H9 (cell line): ENCODE measurements at places on chromosomes 6 and 20.

GRCh38 chr20:24633521-24633920 is 164.1 kb downstream of the SYNDIG1 start:
- no peak for DNase-seq

GRCh38 chr6:109962271-109962670 is 15.8 kb upstream of the GPR6 start:
- DNase-seq = no peak

GRCh38 chr20:14637441-14637840 is 300.0 kb upstream of the FLRT3 start:
- no peak for DNase-seq

- DNase-seq = no peak
Measured at GRCh38 chr20:22446613-22447446, 137.5 kb downstream of the FOXA2 start.

DNA sequence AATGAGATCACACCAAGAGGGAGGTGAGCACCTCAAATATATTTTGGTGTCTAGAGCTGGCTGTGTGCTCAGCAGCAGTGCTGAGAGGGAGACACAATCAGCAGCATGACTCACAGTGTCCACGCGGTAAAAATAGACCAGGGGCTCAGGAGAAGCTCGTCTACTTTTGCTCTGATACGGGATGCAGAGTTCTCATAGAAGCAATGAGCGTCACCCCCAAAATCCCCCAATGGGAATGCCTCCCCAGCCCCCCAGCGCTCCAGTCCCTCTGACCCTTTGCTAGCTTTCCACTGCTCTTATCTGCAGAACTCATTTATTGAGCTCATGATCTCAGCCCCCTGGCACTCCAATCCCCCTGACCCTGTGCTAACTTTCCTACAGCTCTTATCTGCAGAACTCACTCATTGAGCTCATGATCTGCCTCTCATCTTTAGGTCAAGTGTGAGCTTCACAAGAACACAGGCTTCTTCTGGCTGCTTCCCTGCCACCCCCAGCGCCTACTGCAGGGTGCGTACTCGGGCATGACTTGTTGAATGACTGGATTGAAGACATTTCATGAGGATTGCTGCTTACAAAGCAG is 34.0 kb downstream of the SYNDIG1 start:
- DNase-seq = peak; percentile 19

DNA sequence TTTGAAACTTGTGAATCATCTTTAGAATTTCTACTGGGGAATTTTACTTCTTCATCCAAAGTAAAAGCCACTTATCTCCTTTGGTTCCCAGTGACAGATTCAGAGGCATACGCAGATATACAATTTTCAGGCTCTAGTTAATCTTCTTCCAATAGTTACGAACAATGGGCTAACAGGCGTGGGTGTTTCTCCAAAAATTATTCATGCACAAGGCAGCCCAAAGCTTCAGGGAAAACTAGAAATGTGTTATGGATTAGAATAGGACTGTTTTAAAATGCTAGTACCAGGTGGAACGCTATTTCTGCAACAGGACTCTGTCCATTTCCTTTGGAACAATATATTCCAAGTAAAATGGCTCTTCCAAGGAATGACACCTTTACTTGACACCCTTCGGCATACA is 102.2 kb downstream of the ZNF217 start:
- DNase-seq = no peak

GRCh38 chr20:13991311-13991710 is 897 bp upstream of the SEL1L2 start:
- DNase-seq = no peak

GRCh38 chr6:55953335-55953734 is 77.9 kb upstream of the BMP5 start:
- no peak for DNase-seq

DNA sequence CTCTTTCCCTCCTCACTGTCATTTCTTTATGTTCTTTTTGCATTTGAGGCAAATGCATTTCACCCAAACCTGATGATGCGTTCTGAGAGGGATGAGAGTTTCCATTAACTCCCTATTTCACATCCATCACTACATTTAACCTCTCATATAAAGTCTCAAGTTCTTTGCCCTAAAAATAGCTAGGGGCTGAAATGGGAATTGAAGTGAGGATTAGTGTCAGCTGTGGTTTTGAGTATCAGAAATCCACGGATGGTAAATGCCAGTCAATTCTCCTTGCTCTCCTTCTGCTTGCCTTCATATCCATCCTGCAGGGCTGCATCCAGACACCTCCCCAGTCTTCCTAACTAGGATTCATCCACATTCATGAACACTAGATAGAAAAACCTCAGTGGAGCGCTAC is 10.0 kb upstream of the DTNBP1 start:
- DNase-seq = no peak

DNA sequence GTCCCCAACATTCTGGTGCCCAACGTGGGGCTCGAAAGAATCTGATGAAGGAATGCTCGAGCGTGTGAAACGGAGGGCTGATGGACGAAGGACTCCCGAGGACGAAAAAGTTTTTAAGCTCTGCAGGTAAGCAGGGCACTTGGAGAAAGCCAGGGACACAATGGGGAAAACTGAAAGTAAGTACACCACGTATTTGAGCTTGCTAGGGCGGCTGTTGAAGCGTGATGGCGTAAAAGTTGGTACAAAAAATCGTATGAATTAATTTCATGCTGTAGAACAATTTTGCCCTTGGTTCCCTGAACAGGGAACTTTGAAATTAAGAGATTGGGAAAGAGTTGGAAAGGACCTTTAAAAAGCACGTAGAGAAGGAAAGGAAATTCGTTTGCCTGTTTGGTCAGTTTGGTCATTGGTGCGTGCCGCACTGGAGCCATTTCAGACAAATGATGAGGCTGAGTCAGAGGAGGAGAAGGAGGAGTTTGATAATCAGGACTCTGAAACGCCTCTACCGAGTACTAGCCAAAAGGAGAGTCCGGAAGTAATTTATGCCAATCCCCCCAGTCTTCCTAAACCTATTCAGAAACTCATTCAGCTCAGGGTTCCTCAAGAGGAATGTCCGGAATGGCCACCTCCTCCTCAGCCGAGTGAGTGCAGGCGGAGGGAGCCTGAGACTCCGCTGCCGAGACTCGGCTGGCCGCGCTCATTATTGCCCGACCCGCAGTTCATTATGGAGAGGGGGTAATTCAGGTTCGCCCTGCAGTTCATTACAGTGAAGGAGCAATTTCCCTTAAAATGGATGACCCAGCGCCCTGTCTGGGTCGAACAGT is 59.2 kb upstream of the PRSS16 start:
- DNase-seq = peak; percentile 72

DNA sequence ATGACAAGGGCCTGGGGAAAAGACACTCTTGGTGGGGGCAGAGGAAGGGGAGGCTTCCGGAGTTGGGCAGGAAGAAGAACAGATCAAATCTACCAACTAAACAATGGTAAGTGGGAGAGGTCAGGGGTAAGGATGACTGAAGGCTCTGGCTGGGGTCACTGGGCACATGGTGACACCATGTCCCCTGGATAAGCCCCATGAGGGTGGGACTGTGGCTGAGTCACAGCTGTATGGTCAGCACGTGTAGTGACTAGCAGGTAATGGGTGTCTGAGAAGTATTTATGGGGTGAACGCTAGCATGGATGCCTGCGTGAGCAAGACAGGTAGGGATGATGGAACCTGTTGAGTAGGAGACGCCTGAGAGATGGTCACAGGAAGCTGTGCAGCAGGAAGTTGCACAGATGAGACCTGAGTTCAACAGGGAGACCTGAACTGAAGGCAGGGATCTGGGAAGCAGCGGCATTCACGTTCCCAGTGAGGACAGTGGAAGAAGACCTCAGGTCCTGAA is 64.5 kb upstream of the SNX9 start:
- no peak for DNase-seq

GRCh38 chr6:14518515-14519217 is 401.1 kb downstream of the CD83 start:
- no peak for DNase-seq

- no peak for DNase-seq
Measured at GRCh38 chr20:62439218-62439617, 11.9 kb upstream of the RBBP8NL start.

- no peak for DNase-seq
Measured at GRCh38 chr20:46255440-46256104, 52.7 kb downstream of the CDH22 start.

- no peak for DNase-seq
Measured at GRCh38 chr20:62214067-62214466, 6.0 kb downstream of the HRH3 start.

DNA sequence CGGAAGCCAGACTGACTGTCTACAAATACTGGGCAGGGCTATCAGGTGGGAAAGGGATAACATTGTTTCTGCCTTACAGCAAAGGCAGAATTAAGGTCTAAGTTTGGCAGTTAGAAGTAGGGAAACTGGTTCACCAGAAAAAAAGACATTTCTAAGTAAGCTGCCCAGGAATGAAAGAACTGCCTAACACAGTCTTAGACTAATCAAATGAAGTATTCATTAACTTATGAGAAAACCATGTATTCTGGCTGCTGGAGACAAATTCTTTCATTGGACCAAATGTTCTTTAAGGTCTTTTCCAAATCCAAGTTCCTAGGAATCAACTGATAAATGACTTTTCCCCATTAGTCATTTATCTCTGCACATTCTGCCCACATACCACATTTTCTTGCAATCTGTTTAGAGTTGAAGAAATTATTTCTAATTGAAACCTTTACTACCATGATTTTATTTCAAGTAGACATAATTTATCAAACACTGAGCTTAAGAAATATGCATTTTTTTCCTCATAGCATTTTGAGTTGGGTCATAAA is 120.3 kb upstream of the OGFRL1 start:
- no peak for DNase-seq

DNA sequence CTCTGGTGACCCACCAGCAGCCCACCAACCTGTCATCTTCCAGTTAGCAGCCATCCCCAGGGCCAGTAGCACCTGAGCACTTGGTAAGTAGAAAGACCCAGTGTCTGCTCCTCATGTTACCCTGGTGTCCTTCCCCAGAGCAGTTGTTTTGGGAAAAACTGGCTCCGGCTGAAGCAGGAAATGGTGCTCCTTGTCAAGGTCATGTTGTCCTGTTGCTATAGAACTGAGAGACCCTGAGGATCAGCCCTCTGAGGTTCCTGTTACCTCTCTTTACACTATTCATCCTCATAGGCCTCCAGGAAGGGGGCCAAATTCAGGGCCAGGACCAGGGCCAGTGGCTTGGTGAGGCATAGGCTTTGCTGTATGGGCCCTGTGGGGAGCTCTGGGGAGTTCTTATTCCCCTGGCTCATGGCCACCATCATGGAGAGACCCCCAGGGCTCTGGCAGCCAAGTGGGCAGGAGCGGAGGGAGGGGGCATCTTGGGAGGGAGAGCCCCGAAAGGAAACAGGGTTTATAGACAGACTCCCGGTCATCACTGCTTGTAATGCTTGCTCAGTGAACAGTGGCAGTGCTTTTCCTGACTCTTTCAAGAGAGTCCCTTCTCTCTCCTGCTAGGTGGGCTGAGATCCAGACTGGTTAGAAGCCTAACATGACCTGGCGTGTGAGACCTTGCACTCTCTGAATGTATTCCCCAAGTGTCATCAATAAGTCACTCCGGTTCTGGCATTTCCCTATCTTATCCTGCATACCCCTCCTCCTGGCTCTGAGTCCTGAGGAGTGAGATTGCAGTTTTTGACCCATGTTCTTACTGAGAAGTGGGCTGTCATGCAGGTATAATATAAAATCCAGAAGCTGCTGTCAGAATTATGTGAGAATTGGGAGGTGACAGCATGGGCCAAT is 50.7 kb downstream of the PPARD start:
- DNase-seq = no peak
